ENCODE measurements at places on chromosomes 12 and 14. TPM values are rescaled to one million over a fixed set of nuclear protein-coding genes. Genes with fewer than 3 reads are reported as not detected.

- no peaks in the 10 kb centered on the region for H3K27me3 ChIP-seq
- DNase-seq, result no peak
- H3K4me1 ChIP-seq, result peaks cover 5% of the 10 kb centered on the region
- H3K4me3 ChIP-seq, result peak overlapping the region; percentile 75
Measured at GRCh38 chr14:31205681-31206535, 1.7 kb downstream of the HECTD1 start.

GRCh38 chr14:55756078-55756477 lies 176.1 kb downstream of the KTN1 start:
- H3K36me3 ChIP-seq, result no peaks in the 10 kb centered on the region
- DNase-seq, result no peak
- H3K27me3 ChIP-seq, result no peaks in the 10 kb centered on the region

DNA sequence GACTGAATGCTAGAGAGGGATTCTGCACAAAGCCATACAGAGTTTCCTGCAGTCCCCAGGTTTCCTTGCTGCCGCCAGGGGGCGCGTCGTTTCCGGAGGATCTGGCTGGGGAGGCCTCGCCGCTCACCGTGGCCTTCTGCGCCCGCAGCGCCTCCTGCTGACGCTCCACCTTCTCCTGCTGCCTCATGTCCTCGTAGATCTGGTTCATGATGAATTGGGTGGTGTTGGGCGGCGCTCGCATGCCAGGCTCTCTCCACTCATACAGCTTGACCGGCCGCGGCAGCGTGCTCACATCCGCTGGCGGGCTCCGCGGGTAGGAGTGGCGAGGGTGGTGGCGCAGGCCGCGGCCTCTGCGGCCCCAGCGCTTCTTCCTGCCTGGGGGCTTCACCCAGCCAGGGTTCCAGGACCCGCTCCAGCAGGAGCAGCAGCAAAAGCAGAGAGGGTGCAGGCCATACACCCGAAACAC lies 987 bp downstream of the CCER1 start:
- H3K27ac ChIP-seq, result no peak overlapping the region
- no peaks in the 10 kb centered on the region for H3K36me3 ChIP-seq
- no peak overlapping the region for H3K4me3 ChIP-seq
- H3K4me1 ChIP-seq, result no peaks in the 10 kb centered on the region
- no peak for DNase-seq

DNA sequence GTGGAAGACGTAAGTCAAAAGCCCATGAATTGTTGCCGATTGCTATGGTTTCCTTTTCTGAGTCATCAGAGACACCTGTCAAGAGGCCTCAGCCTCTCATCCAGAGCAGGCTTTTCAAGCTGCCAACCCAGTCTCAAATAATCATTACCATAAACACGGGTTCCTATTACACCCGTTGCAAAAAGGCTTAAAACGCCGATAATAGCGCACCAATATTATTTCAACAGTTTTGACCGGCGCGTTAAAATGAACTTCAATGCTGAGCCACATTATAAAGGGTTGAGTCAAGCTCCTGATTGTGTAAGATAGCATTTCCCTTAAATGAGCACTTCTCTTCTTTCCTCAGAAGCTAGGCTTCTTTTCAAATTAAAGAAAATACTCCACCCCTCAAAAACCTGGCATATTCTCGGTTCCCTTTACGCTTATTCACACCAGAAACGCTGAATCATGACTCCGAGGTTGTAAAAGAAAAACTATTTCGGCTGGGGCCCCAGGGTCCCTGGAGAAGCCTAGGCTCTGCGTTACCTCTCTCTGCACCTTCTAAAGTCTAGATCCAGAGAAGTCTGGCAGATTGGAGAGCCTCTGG lies 1.4 kb downstream of the TMTC1 start:
- no peaks in the 10 kb centered on the region for H3K36me3 ChIP-seq
- no peaks in the 10 kb centered on the region for H3K4me1 ChIP-seq
- no peak overlapping the region for H3K27ac ChIP-seq
- no peak for DNase-seq
- H3K27me3 ChIP-seq, result peaks cover 26% of the 10 kb centered on the region
- H3K4me3 ChIP-seq, result no peak overlapping the region

- H3K27me3 ChIP-seq, result no peaks in the 10 kb centered on the region
- H3K27ac ChIP-seq, result no peak overlapping the region
- H3K4me3 ChIP-seq, result no peak overlapping the region
- no peaks in the 10 kb centered on the region for H3K4me1 ChIP-seq
- no peaks in the 10 kb centered on the region for H3K36me3 ChIP-seq
Measured at GRCh38 chr12:90562671-90563070, 392.3 kb downstream of the CCER1 start.

DNA sequence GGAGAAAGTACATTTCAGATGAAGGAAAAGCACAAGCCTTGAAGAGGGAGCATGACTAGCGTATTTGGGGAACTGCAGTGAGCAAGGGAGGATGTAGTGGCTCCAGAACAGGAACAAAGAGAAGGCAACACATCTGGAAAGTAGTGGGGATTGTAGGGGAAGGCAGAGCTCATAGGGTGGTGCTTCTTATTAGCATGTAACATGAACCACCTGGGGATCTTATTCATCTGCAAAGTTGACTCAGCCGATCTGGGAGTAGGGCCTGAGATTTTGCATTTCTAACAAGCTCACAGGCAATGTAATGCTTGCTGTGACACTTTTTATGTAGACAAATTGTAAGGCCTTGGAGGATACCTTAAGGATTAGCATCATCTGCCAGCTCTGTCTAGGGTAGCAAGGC lies 447.3 kb downstream of the NELL2 start:
- H3K27me3 ChIP-seq, result no peaks in the 10 kb centered on the region
- no peak for DNase-seq
- H3K4me1 ChIP-seq, result no peaks in the 10 kb centered on the region
- H3K36me3 ChIP-seq, result no peaks in the 10 kb centered on the region
- H3K27ac ChIP-seq, result no peak overlapping the region

Gene ACVR1B
- 23.0 TPM for total RNA-seq

DNA sequence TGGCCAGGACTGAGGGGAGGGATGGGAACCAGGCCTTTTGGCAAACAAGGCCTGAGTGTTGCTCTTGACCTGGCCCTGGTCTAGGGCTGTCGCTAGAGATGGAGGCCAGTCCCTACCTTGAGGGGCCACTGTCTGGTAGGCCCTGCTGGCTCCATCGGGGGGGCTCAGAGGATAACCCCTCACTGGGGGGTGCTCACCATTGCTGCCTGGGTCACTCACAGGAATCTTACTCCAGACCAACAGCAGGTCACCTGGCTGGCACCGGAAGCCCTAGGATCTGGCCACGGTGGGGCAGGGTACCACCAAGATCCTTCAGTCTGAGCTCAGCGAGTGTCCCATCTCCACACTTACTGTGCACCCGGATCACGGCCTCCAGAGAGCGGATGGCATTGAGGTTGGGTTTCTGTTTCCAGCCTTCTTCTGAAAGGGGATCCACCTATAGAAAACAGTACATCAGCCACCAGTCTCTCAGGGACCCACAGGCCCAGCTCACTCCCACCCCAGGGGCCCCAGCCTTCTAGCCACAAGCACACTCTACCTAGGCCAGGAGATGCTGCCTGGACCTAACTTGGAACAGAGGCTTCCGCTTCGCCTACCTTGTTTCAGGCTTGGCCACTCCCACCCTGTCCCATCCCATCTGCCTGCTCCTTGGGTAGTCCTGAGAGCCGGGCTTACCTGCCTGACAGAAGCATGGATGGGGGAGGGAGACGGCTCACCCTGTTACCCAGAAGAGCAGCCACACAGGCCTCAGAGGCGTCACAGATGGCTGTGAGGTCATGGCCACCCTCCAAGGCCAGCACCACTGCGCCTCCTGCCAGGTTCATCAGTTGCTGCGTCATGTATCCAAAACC lies 12.2 kb downstream of the SLC48A1 start:
- H3K27ac ChIP-seq, result no peak overlapping the region
- DNase-seq, result no peak
- H3K27me3 ChIP-seq, result no peaks in the 10 kb centered on the region
- no peak overlapping the region for H3K4me3 ChIP-seq

GRCh38 chr14:54450535-54450934 lies 9.4 kb upstream of the CNIH1 start:
- H3K36me3 ChIP-seq, result no peaks in the 10 kb centered on the region
- DNase-seq, result no peak
- H3K27ac ChIP-seq, result no peak overlapping the region
- H3K4me1 ChIP-seq, result no peaks in the 10 kb centered on the region

- DNase-seq, result no peak
- H3K27ac ChIP-seq, result no peak overlapping the region
- H3K27me3 ChIP-seq, result no peaks in the 10 kb centered on the region
- H3K4me3 ChIP-seq, result no peak overlapping the region
Measured at GRCh38 chr14:46672128-46672527, 20.5 kb upstream of the RPL10L start.

Gene ACACB
- total RNA-seq, result 12.3 TPM

Gene ERP27
- not detected for total RNA-seq

Gene PTGER2
- total RNA-seq, result 0.41 TPM

GRCh38 chr12:55957106-55957859 lies 8.6 kb downstream of the PMEL start:
- H3K4me3 ChIP-seq, result no peak overlapping the region
- no peak for DNase-seq
- H3K27me3 ChIP-seq, result no peaks in the 10 kb centered on the region

- H3K27ac ChIP-seq, result no peak overlapping the region
- H3K27me3 ChIP-seq, result no peaks in the 10 kb centered on the region
- no peaks in the 10 kb centered on the region for H3K36me3 ChIP-seq
- no peak overlapping the region for H3K4me3 ChIP-seq
- H3K4me1 ChIP-seq, result no peaks in the 10 kb centered on the region
Measured at GRCh38 chr14:39469094-39469710, 37.0 kb upstream of the FBXO33 start.

GRCh38 chr12:53118751-53119300 lies 15.5 kb downstream of the SOAT2 start:
- no peak overlapping the region for H3K4me3 ChIP-seq
- no peaks in the 10 kb centered on the region for H3K4me1 ChIP-seq
- no peak overlapping the region for H3K27ac ChIP-seq

- H3K4me1 ChIP-seq, result no peaks in the 10 kb centered on the region
- H3K27ac ChIP-seq, result no peak overlapping the region
- H3K4me3 ChIP-seq, result no peak overlapping the region
- H3K36me3 ChIP-seq, result no peaks in the 10 kb centered on the region
- peaks cover 6% of the 10 kb centered on the region for H3K27me3 ChIP-seq
- DNase-seq, result no peak
Measured at GRCh38 chr12:94718114-94718513, 67.8 kb upstream of the TMCC3 start.

- no peak overlapping the region for H3K4me3 ChIP-seq
- no peaks in the 10 kb centered on the region for H3K27me3 ChIP-seq
- no peak overlapping the region for H3K27ac ChIP-seq
Measured at GRCh38 chr12:66637699-66638301, 41.1 kb downstream of the GRIP1 start.

Gene COCH
- total RNA-seq, result 1.3 TPM

DNA sequence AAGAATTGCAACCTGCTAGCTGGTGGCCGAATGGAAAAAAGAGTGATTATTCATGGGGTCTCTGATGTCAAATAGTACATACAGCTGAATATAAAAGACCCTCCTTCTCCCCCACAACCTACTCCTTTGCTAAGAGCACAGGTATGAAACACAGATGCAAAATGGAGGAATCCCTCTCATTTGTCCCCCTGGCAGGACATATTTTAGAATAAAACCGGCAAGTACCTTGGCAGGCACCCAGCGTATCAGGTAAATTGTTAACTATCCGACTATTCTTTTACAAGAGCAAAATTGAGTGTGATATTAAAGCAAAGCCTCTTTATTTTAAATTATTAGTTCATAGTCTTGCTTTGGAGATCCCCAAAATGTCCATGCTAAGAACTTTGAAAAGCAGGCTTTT lies 73.7 kb upstream of the USP44 start:
- H3K27ac ChIP-seq, result no peak overlapping the region
- DNase-seq, result no peak
- H3K4me3 ChIP-seq, result no peak overlapping the region
- H3K36me3 ChIP-seq, result no peaks in the 10 kb centered on the region

Gene SLC10A1
- total RNA-seq, result not detected

GRCh38 chr14:59217011-59217410 lies 28.5 kb downstream of the DAAM1 start:
- no peak overlapping the region for H3K27ac ChIP-seq
- no peak for DNase-seq
- no peaks in the 10 kb centered on the region for H3K4me1 ChIP-seq
- no peaks in the 10 kb centered on the region for H3K36me3 ChIP-seq
- H3K4me3 ChIP-seq, result no peak overlapping the region
- no peaks in the 10 kb centered on the region for H3K27me3 ChIP-seq

Gene PPM1H
- 22.9 TPM for total RNA-seq

GRCh38 chr14:74081491-74081890 lies 2.8 kb downstream of the ALDH6A1 start:
- no peak overlapping the region for H3K4me3 ChIP-seq
- H3K27ac ChIP-seq, result no peak overlapping the region
- H3K36me3 ChIP-seq, result peaks cover 4% of the 10 kb centered on the region
- peaks cover 7% of the 10 kb centered on the region for H3K4me1 ChIP-seq
- DNase-seq, result no peak

DNA sequence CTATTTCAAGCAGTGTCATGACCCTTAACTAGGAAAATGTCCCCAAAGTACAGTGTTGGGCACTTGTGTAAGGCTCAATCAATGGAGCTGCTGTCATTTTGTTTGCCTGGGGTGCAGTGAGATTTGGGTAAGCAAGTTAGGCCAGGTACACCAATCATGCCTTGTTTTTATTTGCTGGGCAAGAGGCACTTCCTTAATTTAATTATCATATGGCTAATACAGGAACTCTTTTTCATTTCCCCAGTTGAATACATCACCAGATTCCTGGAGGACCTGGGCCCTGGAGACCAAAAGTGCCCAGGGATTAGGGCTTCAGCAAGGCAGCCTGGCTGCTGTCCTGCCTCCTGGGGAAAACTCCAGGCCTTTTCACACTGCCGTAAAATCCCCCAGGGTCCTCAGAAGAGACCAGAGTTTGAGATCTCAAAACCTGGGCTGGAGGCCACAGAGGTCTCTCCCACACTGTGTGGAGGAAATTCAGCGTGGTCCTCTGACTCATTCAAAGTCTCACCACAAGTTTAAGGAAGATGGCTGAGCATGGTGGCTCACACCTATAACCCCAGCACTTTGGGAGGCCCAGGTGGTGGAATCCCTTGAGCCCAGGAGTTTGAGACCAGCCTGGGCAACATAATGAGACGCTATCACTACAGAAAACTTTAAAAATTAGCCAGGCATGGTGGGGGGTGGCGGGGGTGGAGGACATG lies 28.4 kb upstream of the FOXN3 start:
- no peaks in the 10 kb centered on the region for H3K36me3 ChIP-seq
- no peaks in the 10 kb centered on the region for H3K4me1 ChIP-seq
- H3K27ac ChIP-seq, result no peak overlapping the region
- DNase-seq, result no peak
- no peak overlapping the region for H3K4me3 ChIP-seq

- H3K27me3 ChIP-seq, result no peaks in the 10 kb centered on the region
- H3K27ac ChIP-seq, result no peak overlapping the region
- no peaks in the 10 kb centered on the region for H3K4me1 ChIP-seq
- no peak for DNase-seq
Measured at GRCh38 chr12:3199551-3200031, 122.4 kb downstream of the TSPAN9 start.
